ENCODE measurements at places on chromosomes 16 and 17.

DNA sequence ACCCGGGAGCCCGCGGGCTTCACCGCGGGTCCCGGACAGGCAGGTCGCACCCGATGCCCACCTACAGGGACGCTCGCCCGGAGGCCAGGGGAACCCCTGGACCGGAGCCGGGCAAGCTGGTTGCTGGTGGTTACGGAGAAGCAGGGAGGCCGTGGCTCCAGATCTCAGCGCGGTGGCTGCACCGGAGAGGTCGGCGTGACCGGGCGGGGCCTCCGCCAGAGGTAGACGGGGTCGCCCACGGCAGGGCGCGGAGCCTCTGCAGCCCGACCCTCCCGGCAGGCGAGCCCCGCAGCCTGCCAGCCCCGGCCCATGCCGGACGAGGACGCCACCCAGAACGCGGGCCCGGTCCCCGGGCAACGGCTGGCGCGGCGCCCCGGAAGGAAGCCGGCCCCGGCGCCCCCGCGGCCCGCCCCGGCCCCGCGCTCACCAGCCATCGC is 341 bp downstream of the PCYT2 start:
- no peak for DNase-seq

GRCh38 chr17:69050999-69051775 is 9.5 kb downstream of the ABCA9 start:
- no peak for DNase-seq

GRCh38 chr16:4008116-4008515 is 108.1 kb downstream of the ADCY9 start:
- no peak for DNase-seq

- DNase-seq: no peak
These were observed 77.3 kb downstream of the CEP112 start for GRCh38 chr17:66114609-66115008.

DNA sequence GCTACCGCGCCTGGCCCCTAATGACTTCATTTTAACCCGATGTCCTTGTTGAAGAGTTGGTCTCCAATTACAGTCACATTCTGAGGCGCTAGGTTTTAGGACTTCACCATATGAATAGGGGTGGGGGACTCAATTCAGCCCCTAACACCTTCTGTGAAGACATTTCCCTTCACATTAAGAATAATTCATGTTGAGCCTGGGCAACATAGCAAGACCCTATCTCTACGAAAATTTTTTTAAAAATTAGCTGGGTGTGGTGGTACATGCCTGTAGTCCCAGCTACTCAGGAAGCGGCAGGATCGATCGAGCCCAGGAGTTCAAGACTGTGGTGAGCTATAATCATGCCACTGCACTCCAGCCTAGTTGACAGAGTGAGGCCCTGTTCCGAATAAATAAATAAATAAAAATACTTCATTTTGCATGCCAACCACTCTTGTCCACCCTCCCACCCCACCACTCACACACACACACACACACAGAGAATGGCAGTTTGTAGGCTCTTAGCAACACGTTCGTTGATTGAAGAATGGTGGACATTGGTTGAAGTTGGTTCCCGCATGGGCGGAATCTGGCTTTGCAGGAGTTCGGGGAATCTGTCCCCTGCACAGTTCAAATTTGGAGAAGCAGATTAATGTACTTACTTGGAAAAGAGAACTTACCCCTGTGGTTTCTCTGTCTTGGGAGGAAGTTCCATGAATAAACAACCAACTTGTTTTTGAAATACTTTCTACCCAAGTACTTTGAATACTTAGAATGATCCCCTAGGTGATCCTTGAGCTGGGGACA is 27.8 kb upstream of the TVP23A start:
- DNase-seq: no peak

DNA sequence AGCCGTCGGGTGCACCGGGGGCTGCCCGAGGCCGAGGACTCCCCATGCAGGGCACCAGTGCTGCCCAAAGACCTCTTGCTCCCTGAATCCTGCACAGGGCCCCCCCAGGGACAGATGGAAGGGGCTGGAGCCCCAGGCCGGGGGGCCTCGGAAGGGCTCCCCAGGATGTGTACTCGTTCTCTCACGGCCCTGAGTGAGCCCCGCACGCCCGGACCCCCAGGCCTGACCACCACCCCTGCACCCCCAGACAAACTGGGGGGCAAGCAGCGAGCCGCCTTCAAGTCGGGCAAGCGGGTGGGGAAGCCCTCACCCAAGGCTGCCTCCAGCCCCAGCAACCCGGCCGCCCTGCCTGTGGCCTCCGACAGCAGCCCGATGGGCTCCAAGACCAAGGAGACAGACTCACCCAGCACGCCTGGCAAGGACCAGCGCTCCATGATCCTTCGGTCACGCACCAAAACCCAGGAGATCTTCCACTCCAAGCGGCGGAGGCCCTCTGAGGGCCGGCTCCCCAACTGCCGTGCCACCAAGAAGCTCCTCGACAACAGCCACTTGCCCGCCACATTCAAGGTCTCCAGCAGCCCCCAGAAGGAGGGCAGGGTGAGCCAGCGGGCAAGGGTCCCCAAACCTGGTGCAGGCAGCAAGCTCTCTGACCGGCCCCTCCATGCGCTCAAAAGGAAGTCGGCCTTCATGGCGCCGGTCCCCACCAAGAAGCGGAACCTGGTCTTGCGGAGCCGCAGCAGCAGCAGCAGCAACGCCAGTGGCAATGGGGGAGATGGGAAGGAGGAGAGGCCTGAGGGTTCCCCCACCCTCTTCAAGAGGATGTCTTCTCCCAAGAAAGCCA is 40.6 kb downstream of the SREBF1 start:
- DNase-seq: no peak

GRCh38 chr17:76270770-76271668 is 5.9 kb downstream of the UBALD2 start:
- no peak for DNase-seq

- no peak for DNase-seq
These were observed 230.4 kb downstream of the C16orf78 start for GRCh38 chr16:49603956-49604355.

DNA sequence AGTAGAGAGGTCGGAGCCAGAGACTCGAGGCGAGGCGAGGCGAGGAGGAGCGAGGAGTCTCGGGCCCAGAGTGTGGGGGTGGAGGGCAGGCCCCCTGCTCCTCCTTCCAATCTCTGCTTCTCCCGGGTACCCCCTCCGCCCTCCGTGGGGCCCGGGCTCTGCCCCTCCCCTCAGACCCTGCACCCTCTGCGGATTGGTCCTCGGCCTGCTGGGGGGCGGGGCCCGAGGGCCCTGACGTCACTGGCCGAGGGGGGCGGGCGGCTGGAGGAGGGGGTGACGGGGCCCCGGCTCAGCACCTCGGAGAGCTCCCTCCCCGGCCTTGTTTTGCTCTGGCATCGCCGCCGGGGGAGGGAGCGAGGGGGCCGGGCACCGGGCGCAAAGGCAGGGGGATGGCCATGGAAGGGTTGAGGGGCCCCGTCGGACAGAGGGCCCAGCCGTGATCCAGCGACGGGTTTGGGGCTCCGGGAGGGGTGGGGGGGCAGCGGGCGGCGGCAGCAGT is at the start of gene RUNDC3A:
RUNDC3A (plus strand) TSS at position 282 of the 499 bp plus-strand sequence. CDS start 232 bp downstream, outside the sequence.
- DNase-seq: peak; percentile 78

DNA sequence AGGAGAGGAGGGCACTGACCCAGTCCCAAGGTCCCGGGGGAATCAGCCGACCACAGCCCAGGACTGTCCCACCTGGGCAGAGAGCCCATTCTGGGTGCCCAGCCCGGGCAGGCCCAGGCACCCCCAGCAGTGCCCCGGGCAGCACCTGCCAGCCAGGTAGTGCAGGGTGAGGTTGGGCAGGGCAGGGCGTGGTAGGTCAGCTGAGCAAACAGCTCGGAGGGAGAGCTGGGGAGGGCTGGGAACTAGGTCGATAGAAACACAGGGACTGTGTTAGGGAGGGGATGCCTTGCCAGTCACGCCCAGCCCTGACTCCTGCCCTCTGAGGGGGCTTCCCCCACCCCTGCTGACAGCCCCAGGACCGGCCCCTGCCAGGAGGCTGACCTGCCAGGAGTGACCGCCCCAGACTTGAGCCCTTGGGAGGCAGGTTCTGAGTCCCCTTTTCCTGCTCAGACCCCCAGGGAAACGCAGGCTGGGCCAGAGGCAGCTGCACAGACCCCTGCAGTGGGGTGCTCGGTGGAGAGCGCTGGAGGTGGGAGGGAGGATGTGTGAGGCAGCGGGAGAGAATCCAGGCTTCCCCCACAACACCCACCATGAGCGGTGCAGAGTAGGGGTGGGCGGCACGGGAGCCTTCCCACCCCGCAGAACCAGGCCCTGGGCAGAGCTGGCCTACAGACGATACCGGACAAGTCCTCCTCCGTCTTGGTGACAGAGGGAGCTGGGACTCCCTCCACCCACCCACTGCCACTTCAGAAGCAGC is 4.7 kb downstream of the HS3ST6 start:
- DNase-seq: no peak

DNA sequence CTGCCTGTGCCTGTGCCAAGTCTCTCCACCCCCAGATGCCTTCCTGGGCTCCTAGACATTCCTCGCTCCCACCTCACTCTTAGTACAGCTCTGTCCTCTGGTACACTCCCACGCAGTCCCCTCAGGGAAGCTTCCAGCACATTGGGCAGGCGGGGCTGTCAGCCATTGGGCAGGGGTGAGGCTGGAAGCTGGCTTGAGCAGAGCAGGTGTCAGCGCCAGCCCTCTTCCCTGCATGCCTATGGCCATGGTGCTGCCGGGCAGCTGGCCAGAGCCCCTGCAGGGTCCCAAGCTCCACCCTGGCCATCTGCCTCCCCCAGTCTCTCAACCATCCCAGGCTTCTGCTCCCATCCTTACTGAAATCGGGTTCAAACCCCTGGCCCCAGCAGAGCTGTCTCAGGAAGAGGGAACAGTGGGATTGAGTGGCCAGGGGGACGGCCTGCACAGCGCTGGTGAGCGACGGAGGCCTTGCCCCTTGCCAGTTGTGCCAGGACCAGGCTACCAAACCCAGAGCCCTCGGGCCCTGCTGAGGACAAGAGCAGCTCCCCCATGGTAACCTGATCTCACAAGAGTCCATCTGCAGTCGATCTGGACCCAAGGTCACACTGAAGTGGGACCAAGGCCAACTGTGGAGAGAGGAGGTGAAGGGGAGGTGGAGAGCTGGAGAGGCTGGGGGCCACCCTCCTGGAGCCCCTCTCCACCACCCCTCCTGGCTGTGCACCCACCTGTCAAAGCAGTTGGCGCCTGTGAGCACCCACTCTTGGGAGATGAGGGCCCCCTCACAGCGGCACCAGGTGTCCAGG is 2.4 kb upstream of the B9D1 start:
- no peak for DNase-seq

- no peak for DNase-seq
These were observed 4.2 kb downstream of the SYT17 start for GRCh38 chr16:19172098-19172780.

- DNase-seq: no peak
These were observed 28.7 kb downstream of the CACNA1G start for GRCh38 chr17:50589095-50589705.

GRCh38 chr16:10922328-10923145 is 19.7 kb downstream of the DEXI start:
- no peak for DNase-seq

DNA sequence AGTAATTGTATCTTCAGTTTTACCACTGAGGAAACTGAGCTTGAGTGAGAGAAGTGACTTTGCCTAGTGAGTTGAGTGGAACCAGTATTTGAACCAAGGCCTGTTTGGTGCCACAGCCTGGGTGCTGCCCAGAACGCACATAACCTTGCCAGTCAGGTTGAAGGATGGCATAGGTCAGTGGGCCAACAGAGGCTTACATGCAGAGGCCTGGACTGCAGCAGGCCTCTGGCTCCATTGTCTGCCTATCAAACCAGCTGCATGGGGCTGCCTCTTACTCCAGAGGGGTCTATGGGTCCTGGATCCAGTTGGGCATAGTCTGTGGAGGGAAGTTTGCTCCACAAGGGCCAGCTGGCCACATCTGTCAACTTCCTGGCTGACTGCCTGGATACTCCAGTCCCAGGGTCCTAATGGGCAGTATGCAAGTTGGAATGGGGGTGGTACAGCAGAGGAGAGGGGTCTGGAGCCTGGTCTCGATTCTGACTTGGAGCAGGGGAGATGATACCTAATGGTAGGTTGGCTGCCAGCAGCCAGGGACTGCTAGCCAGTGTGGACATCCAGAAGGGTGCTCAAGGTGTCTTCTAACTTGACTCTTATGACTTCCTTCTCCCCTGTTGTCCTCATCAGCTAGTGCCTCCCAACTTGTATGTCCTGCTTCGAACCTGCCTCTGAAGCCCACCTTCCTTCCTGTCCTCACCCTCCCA is 11.1 kb upstream of the RNF112 start:
- no peak for DNase-seq

GRCh38 chr16:28838558-28838918 is 7.6 kb downstream of the TUFM start:
- DNase-seq: no peak

- no peak for DNase-seq
These were observed 789.9 kb upstream of the KIF2B start for GRCh38 chr17:53032861-53033271.

- DNase-seq: no peak
These were observed 15.3 kb downstream of the TMEM98 start for GRCh38 chr17:32943206-32943605.

GRCh38 chr16:85460252-85461021 is 152.7 kb upstream of the GSE1 start:
- no peak for DNase-seq

GRCh38 chr17:80789356-80789902 is 202.2 kb upstream of the CHMP6 start:
- DNase-seq: no peak

GRCh38 chr16:80344570-80344969 is 196.2 kb upstream of the DYNLRB2 start:
- no peak for DNase-seq

GRCh38 chr16:53600126-53600525 is 97.1 kb upstream of the AKTIP start:
- no peak for DNase-seq

DNA sequence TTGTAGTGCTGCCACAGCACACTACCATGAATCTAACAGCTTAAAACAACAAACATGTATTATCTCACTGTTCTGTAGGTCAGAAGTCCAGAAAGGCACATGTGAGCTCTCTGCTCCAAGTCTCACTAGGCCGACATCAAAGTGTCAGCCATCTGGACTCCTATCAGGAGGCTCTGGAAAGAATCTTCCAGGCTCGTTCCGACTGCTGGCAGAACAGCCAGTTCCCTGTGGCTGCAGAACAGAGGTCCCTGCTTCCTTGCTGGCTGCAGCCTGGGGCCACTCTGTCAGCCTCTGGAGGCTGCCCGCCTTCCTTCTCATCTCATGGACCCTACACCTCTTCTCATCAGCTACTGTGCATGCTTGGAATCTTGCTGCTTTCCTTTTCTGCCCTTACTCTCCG is 168.9 kb downstream of the CBLN1 start:
- DNase-seq: no peak

DNA sequence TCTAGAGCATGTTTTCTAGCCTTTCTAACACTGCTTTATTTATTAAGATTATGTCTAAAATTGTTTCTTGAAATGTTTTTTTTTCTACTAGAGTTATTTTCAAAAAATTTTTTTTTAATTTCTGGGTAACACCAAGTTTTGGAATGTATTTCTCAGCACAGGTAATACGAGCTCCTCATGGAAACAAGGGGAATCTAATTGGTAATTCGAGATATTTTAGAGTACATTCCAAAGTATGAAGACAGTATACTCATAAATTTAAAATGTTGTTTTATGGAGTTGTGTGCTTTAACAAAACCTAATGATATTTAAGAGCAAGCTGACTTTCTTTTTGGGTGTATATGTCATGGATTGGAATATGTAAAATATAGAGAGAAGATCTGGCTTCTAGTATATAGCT is 42.4 kb downstream of the OMG start:
- DNase-seq: no peak

All from activated CD4-positive, alpha-beta T cell treated with anti-CD3 and anti-CD28 coated beads for 1 hour (primary cell).